AG10803 (cell line): ENCODE measurements at places on chromosomes 5 and 9.

- DNase-seq, result no peak
Observed at GRCh38 chr5:9514968-9515367, 30.9 kb downstream of the SEMA5A start.

- DNase-seq, result no peak
Observed at GRCh38 chr5:116864838-116865190, 290.2 kb upstream of the SEMA6A start.

GRCh38 chr9:136997830-136998234 lies 1.5 kb upstream of the CLIC3 start:
- no peak for DNase-seq

DNA sequence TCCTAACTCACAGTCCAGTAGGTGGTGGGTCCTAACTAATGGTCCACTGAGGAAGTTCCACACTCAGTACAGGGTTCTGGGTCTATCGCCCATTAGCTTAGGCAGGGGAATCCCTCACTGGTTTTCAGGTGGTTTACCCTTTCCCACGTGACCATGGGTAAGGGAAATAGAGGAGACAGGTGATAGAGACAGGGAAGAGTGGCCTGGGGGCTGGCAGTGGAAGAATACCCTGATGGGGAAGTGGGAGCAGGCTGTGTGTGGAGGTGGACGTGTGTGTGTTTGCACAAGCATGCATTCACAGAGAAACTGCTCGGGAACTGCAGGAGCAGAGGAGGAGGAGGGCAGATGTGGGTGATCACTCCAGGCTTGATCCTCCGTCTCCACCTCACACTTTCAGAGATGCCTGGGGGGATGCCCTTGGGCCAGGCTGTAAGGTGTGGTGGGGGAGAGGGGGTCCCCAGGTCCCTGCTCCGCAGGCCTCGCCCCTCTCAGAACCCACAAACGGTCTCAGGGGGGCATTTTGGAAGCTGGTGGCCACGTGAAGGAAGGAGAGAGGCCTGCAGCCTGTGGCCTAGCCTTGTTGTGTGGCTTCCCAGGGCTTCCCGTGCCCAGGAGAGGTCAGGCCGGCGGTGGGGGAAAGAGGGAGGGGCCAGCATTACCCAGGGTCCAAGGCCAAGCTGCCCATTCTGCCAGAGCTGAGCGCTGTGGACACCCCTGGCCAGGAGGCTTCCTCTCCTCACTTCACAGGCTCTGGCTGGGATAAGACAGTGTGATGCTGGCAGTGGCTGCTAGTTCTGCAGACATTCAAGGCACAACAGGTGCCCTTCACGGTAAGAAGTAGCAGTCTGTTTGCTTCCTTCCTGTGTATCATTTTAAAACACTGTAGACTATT lies 80.0 kb downstream of the OTULIN start:
- no peak for DNase-seq

- no peak for DNase-seq
Observed at GRCh38 chr9:93085676-93086075, 10.3 kb upstream of the CARD19 start.

DNA sequence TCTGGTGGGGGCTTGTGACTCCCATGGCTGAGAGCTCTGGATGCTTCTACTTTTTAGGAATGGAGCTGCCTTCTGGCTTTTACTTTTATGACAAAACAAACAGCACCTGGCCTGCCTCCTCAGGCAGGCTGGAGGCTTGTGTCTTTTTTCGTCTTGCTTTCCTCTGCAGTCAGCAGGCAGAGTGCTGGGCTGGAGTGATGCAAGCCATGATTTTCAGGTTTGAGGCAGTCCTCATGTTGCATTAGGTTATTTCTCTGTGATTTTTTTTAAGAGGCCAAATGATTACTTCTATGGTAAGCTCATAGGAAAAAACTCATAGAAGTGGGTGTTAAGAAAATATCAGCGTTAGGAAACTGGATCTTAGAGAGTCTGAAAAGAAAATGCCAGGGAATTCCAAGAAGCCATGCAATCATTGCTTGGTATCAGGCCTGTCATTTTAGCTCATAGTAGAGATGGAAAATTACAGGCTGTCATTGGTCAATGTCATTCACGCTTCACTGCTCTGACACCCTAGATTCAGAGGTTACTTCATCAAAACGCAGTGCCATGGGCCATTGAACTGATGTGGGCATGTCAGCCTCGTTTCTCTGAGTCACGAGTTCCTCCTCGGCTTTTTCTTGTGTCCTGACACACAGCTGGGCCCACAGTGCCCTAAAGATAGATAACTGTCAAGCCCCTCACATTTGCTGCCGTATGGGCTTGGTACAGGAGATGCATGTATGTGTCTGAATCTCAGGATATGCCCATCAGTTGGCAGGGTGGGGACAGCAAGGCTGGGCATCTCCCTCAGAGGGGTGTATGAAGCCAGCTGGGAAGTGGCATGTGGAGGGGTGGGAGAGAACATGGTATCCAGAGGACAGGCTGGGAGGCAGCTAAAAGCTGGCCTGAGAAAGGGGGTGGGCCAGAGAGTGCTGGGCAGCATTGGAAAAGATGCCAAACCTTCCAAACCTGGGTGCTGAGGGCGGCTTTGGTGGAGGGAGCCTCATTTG lies 151.8 kb downstream of the HSPA4 start:
- no peak for DNase-seq

DNA sequence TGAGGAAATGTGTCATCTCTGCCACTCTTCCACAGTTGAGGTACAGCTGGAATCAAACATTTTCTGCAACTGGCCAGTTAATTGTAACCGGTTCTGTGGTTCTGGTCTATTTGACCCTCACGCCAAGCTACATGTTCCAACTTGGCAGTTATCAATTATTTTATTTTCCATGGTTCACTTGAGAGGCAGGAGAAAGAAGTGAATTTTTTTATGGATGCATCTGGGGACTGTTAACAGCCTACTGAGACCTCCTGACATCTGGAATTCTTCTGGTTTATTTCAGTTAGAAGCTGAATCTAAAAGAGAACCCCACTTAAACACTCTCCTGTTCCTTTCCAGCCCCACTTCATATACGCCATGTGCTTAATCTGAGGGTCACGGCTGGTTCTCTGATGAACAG lies 372.3 kb downstream of the DNAH5 start:
- no peak for DNase-seq

DNA sequence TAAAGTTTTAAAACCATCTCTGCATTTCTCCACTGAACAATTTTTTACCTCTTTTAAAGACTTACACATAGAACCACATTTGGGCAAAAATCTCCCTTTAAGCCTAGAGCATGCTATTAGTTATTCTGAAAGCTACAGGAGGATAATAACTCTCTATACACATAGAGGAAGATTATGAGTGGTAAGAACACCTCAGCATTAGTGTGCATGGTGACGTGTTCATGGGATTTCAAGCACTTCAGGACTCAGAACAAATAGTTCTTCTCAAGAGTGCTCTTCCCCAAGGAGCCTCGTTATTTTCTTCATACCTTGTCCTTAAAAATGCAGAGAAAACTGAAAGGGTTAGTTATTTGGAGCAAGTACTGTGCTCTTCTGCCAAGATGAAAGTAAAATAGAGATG lies 256.9 kb upstream of the TUSC1 start:
- DNase-seq, result peak; percentile 22

GRCh38 chr9:98021306-98022040 lies 35.1 kb upstream of the NANS start:
- no peak for DNase-seq

DNA sequence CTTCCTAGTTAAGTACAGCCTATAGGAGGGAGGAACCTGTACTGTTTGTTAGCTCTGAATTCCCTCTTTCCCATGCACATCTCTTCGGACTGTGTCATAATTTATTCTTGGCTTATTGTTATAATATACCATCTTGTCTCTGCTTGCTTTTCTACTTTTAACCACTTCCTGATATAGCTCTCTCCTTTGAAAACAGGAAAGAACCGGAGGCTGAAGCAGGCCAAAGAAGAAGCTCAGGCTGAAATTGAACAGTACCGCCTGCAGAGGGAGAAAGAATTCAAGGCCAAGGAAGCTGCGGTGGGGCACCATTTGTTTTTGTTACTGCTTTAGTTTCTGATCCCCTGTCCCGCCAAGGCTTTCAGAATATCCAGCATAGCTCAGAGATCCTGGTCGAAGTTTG lies 4.8 kb downstream of the ATP6V1G1 start:
- peak; percentile 26 for DNase-seq

- no peak for DNase-seq
Observed at GRCh38 chr9:132059361-132059760, 20.3 kb downstream of the MED27 start.

- peak; percentile 58 for DNase-seq
Observed at GRCh38 chr9:122158202-122158601, 1.4 kb downstream of the NDUFA8 start.

DNA sequence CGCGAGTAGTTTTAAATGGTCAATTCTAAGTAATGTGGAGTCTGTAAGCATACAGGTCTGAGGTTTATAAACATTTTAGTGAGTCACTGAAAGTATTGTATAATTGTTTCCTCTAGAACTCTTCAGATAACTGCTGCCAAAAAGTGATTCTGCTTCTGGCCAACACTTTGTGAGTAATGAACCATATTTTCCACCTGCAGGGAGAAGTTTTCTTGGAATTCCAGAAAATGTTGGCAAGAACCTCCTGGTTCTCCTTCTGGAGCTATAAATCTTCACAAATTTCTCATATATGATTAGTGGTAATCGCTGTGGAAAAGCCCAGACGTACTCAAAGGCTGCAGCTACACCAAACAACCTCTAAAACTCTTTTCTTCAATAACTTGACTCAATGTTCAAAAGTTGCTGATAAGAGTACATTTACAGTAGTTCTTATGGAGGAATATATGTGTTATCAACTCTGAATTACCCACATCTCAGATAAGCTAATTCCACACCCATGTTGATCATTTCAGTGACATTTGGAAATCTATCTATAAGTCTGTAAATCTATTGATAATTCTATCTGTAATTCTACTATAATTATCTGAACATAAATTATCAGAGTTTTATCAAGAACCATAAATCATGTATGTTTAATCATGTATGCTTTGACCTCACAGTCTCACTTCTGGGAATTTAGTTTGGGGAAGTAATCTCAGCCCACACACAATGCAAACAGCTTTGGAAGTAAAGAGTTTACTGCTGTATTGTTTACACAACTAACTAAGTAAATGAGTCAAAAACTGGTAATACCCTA lies 74.1 kb downstream of the FNBP1 start:
- peak; percentile 94 for DNase-seq

DNA sequence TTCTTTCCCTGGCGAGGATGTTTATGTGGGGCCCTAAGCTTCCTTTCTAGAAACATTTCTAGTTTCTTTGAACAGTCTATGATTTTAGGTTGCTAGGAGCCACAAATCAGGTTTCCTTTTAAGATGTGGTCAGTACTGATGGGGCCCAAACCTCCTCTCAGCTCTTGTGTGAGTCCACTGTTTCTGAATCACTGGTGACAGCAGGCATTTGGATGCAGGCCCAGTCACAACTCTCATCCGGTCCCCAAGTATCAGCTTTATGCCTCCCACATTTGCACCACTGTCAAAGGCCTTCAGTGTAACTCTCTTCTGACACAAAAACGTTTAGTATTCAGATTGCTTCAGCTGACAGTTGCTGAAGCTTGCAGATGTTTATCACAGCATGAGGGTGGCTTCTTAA lies 7.8 kb downstream of the DMRT2 start:
- peak; percentile 5 for DNase-seq

- no peak for DNase-seq
Observed at GRCh38 chr5:54001976-54002775, 308.2 kb downstream of the ARL15 start.

GRCh38 chr9:96206156-96206751 lies 95.7 kb downstream of the HSD17B3 start:
- no peak for DNase-seq

DNA sequence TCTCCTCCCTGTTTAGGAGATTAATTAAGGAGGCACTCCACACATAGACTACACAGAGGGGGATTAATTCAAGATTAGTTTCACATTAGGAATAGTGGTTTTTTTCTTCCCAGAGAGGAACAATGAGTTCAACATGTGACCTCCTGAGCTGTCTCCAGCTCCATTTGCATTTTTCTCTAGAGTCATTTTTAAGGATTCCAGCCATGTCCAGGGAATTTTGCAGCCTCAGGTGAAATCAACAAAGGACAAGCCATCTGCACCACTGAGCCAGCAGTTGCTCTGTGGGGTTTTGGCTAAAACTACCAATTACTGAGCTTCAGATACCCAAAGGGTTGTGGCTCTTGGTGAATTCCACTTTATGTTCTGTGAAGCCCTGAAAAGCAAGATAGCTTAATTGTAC lies 258.5 kb upstream of the PPP1R2B start:
- no peak for DNase-seq

DNA sequence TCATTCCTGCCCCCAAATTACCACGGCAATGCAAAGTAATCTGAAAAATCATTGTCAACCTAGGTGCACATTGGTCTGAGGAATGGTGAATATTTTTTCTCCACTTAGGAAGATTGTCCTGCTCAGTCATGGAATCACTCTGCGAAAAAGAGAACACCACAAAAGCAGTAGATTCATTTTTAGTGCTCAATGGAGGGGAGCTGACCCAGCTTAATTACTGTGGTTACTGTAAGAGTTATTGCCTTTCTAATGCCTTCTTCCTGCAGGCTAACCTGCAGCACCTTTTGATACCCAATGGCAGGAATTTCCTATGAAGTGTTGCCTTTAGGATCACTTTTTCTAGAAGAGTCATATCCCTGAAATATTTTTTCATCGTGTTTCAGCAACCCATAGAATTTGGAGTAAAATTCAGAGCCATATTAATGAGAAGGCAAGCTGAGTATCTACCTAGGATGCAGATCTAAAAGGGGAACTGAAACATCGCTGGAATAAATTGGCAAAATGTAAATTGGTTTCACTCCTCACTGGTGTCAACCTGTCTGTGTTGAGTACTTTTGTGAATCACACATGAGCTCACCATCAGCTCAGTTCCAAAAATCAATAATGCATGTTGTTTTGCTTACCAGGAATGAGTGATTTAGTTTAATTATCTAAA lies 464.5 kb downstream of the CSNK1G3 start:
- DNase-seq, result no peak

DNA sequence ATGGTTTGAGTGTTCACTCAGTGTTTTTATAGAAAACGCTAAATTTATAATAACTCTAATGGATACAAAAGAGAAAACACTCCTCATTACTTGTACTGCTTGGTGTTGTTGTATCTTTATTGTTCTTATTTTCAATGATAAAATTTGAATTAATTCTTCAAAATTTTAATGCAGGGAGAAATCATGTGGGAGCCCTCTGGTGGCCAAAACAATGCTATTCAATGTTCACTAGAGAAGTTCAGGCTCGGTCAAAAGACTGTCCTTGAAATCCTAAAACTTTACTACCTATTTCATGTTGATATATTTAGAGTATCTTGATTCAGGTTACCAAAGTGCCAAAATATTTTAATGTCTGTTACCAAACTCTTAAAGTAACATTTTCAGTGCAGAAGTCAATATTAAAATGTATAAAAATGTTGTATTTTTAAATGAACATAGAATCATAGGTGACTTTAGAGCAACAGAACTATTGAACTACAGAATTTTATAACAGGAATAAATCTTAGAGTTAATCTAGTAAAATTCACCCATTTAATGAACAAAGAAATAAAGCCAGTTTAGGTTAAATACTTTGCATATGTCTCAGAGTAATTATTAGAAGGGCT lies 1259.8 kb downstream of the PTPRD start:
- no peak for DNase-seq

- no peak for DNase-seq
Observed at GRCh38 chr5:114822863-114823262, 346.8 kb downstream of the TRIM36 start.
